Thymus (tissue), 14 donors: ENCODE measurements at places on chromosomes 3 and 15.

GRCh38 chr3:49912881-49913281 lies 9.2 kb upstream of the MST1R start:
- no peak for DNase-seq

DNA sequence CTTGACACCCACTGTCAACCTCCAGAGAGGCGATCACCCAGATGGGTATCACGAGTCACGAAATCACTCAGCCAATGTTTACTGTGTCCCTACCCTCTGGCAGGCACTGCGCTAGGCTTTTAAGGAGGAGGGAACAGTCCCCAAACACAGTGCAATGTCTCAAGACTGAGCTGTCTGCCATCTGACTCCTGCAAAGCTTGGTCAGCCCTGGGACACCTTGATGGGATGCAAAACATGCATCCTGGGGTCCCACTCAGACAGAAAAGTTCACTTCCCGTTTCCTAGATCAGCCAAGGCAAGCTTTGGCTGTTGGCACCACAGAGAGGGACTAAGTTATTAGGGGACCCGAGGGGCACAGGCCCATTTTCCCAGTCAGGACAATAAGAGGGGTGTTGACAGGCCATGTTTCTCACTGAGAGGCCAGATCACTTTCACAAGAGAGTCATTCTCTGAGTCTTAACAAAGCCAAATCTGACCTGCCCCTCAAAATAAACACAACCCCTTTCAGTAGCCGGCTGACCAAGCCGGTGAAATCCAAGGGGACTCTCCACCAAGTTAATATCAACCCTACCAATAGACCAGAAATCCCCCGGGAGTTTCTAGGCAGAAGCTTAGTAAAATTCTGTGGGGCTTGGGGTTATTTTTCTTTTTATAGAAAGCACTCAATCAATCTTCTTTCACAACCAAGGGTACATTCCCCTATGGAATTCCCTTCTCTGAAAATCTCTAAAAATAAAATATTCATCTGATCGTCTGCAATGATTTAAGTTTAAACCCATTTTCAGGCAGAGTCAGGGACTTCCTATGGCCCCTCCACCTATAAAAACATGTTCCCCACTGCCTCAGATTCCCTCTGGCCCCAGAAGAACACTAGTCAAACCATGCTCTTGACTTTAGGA lies 3.5 kb downstream of the RFTN1 start:
- DNase-seq = no peak

GRCh38 chr15:42640109-42640508 lies 64.7 kb downstream of the STARD9 start:
- DNase-seq = no peak

DNA sequence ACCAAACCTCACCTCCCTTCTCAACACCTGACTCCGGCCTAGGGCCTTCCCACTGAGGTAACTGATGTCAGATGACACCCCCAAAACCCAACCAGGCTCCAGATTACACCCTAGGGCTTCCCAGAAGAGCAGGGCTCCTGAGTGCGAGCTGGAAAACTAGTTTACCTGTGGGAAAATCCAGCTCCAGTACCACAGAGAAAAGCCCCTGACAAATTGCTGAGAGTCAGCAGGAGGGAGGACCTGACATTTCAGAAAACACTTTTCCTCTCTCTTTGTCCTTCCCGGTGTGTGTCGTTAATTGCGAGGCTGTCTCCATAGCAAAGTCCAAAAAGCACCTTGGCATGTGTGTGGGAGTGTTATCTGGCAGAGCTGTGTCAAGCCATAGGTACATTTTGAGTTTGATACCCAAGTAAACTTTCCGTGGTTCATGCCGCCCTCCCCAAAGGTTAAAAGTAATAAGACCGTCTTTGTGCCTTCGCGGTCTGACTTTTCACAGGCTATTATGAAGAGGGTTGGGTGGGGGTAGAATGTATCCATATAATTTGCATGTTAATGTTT lies 79.8 kb upstream of the FNDC3B start:
- DNase-seq = no peak

- no peak for DNase-seq
Observed at GRCh38 chr3:16975083-16975482, 90.3 kb downstream of the PLCL2 start.

GRCh38 chr15:23564821-23565394 lies 566 bp upstream of the MKRN3 start:
- no peak for DNase-seq

DNA sequence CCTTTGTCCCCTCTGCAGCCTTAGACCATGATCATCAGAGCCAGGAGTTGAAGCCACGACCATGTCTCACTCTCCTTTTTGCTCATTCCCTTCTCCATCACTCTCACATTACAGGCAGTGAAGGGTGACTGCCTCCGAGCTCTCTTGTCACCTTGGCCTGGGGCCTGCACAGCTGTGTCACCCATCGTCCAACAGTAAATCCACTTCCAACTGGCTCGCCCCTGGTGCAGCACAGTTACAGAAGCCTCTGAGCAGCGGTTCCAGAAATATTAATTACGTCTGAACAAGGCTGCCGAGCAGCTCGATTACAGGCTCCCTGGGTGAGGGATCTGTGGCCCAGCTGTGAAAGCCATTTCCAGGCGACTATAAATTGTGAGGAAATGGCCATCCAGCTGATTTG lies 528.2 kb downstream of the NR2F2 start:
- no peak for DNase-seq

DNA sequence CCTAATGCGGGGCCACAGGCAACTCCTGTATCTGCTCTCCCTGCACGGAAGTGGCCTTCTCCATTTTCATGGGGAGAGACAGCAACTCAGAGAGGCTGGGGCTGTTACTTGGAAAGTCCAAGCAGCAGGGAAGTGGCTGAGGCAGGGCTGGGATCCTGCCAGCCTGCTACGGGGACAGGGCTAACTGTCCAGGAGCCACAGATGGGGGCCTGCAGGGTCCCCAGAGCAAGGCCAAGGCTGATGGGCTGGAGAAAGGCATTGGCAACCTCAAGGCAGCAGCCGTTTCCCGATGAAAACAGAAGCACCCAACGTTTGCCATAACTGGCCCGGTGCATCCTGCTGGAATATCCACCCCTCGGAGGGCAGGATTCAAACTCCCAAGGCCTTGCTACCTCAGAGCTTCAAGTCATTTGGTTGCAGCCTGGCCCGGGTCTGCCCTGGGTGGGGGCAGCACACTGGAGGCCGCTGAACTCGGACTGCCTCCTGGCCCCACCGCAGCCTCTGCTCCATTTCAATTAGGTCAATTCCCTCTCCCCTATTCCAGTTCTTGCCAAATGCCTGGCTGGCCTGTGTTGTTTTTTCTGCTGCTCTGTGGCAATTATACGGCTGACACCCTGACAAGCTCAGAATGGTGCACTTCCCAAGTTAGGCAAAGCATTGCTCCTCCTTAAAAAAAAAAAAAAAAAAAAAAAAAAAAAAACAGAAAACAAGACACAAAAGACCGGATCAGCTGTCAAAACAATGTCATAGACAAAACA lies 143.5 kb downstream of the NUP210 start:
- no peak for DNase-seq

- no peak for DNase-seq
Observed at GRCh38 chr3:85162905-85163304, 204.1 kb downstream of the CADM2 start.

DNA sequence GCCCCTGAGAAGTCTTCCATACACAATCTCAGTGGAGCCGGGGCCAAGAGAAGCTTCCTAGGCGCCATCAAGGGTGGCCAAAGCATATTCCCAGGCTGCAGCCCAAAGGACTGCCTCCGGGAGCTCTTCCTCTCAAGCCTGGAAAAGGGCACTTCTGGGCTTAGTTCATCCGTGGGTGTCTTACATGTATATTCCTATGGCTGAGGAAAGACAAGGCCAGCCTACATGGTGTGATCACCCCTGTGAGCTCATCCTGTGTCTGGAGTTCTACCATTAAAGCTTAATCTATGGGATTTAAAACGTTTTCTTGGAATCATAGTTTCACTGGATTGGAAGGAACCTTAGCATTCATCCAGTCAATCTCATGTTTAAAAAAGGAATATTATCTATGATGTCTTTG lies 21.9 kb upstream of the TIMP4 start:
- DNase-seq = no peak

DNA sequence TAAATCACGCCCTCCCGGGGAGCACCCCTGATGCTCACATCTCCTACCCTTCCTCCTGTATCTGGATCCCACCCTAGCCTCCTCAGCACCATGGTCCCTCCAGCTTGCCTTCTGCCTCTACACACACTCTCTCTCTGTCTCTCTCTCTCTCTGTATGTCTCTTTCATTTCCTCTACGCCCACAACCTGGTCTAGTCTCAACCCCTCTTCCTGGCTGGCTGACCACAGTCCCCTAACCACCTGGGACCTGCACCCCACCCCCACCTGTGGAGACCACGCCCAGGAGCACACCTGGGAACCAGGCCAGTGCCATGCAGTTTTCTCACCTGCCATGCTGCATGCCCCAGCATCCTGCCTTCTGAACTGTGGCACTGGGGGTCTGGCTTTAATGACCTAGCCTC lies 4.0 kb upstream of the CFAP100 start:
- no peak for DNase-seq

DNA sequence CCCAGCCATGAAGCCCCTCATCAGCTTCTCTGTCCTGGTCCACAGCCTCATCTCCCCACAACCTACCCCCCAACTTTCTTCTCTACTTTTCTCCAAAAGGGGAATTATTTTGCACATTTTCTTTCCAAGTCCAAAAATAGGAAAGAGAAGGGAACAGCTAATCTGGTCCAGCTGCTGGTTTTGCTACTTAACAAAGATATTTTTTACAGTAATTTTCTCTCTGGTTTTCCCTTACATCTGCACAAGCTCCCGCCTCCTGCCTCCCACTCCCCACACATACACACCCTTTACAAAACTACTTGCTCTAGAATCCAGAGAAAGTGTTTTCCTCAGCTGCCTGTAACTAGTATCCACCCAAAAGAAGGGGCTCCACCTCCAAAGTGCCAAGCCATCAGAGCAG lies 177.2 kb downstream of the POLR2M start:
- DNase-seq = no peak

GRCh38 chr15:76576523-76577279 lies 240.1 kb downstream of the ISL2 start:
- DNase-seq = no peak
